ENCODE measurements at places on chromosomes 16 and 17. TPM values are rescaled to one million over a fixed set of nuclear protein-coding genes. Genes with fewer than 3 reads are reported as not detected.
A peak's percentile ranks its signal among the peaks of the same experiment; 100 is the strongest.

DNA sequence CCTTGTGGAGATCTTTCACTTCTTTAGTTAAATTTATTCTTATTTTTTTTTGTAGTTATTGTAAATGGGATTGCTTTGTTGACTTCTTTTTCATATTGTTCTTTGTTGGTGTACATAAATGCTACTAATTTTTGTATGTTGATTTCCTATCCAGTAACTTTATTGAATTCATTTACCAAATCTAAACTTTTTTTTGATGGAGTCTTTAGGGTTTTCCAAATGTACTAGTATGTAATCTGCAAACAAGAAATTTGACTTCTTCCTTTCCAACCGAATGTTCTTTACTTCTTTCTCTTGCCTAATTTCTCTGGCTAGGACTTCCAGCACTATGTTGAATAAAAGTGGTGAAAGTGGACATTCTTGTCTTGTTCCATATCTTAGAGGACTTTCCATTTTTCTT lies 41.8 kb upstream of the NACA2 start:
- H3K4me3 ChIP-seq = no peak overlapping the region
- no peaks in the 10 kb centered on the region for H3K4me1 ChIP-seq
- no peak overlapping the region for H3K27ac ChIP-seq
- no peaks in the 10 kb centered on the region for H3K36me3 ChIP-seq
- no peak for DNase-seq
- no peaks in the 10 kb centered on the region for H3K27me3 ChIP-seq

GRCh38 chr16:4597174-4597573 lies 17.5 kb downstream of the UBALD1 start:
- H3K4me1 ChIP-seq = no peaks in the 10 kb centered on the region
- no peak overlapping the region for H3K27ac ChIP-seq
- H3K4me3 ChIP-seq = no peak overlapping the region

ADGRG1 gene
- 33.7 TPM for total RNA-seq

- H3K4me3 ChIP-seq = no peak overlapping the region
- no peak for DNase-seq
- H3K27ac ChIP-seq = no peak overlapping the region
- H3K36me3 ChIP-seq = peaks cover 66% of the 10 kb centered on the region
- no peaks in the 10 kb centered on the region for H3K27me3 ChIP-seq
Observed at GRCh38 chr17:82640036-82640435, 8.2 kb downstream of the WDR45B start.

DNA sequence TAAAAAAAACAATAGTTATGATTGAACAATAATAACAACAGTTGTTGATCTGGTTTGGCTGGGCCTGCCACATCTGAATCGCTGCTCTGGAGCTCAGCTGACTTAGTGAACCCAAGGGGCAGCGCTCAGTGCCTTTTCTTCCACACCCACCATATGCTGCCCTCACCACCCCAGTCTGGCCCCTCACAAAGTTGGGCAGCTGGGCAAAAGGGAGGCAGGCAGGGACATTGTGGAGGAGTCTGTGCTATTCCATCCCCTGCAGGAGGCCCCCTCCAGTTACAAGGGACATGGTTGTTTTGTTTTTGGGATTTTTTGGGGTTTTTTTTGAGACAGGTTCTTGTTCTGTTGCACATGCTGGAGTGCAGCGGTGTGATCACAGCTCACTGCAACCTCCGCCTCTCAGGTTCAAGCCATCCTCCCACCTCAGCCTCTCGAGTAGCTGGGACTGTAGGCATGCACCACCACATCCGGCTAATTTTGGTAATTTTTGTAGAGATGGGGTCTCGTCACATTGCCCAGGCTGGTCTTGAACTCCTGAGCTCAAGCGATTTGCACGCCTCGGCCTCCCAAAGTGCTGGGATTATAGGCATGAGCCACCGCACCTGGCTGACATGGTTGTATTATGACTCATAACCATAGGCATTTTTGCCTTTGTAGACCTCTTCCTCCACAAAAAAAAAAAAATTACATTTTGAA lies 8.6 kb upstream of the PECAM1 start:
- peaks cover 30% of the 10 kb centered on the region for H3K4me1 ChIP-seq
- H3K27ac ChIP-seq = peak overlapping the region; percentile 35
- H3K36me3 ChIP-seq = peaks cover 18% of the 10 kb centered on the region
- DNase-seq = peak; percentile 82
- H3K27me3 ChIP-seq = no peaks in the 10 kb centered on the region
- no peak overlapping the region for H3K4me3 ChIP-seq

DNA sequence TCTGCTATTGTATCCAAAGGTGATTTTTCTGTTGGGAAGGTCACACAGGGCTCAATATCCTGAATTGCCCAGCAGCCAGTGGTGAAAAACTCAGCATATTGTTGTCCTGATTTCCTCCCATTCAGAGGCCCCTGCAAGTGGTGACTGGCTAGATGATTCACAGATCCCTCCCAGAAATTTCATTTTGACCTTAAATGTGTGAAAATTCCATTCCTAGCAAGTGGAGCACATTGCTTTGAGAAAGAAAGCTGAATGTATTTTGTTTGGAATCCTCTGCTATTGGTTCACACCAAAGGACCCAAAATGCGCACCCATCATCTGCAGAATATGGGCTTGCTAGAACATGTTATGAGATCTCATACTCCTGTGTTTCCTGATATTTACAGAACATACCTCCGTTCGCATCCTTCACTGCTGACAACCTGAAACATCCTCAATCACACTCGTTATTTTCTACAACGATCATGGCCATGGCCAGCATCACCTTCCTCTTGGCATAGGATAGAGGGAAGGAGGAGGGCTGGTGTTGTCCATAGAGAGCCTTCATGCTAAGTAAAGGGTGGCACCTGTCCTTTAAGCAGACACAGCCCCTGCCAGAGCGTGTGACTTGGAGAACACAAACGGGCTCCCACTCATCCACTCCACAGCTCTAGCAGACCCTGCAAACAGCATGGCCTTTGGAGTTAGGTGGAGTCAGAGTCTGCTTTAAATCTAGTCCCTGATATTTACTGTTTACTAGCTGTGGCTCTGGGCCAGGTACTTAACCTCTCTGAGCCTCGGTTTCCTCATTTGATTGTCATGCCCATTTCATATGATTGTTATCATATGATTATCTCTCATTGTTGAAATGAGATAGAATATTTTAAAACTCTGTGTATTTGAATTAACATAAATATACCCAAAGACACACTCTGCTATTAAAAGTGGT lies 30.4 kb upstream of the NFAT5 start:
- no peak overlapping the region for H3K27ac ChIP-seq
- no peaks in the 10 kb centered on the region for H3K36me3 ChIP-seq
- peaks cover 8% of the 10 kb centered on the region for H3K4me1 ChIP-seq
- H3K27me3 ChIP-seq = no peaks in the 10 kb centered on the region

DNA sequence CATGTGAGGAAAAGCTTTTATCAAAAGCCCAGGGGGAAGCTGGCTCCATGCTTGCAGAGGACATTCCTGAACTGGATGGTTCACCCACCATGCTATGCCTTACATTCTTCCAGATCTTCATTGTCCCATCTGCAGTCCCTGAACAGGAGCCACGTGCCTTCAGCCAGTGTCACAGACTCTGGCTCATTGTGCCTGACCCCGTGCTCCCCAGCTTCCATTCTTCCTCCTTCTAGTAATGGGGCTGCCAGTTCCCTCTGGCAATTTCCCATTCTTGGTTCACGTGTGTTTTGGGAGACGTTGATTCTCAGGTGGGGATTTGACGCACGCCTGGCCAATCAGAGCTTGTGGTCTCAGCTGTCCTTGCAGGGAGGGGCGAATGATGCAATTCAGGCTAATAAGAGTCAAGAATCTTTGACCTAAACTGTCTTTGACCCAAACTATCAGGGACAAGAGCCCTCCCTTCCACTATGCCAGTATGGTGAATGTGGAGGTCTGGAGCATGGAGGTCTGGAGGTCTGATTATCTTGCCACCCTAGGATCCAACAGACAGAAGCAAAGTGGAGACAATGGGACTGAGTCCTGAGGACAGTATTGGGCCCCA lies 52.7 kb downstream of the IRX6 start:
- H3K36me3 ChIP-seq = no peaks in the 10 kb centered on the region
- H3K4me1 ChIP-seq = no peaks in the 10 kb centered on the region
- DNase-seq = no peak

- peak; percentile 89 for DNase-seq
- H3K27ac ChIP-seq = peak overlapping the region; percentile 67
- H3K4me1 ChIP-seq = peaks cover 19% of the 10 kb centered on the region
- H3K4me3 ChIP-seq = no peak overlapping the region
- H3K27me3 ChIP-seq = no peaks in the 10 kb centered on the region
Observed at GRCh38 chr16:48462106-48462740, 77.0 kb upstream of the SIAH1 start.

DNA sequence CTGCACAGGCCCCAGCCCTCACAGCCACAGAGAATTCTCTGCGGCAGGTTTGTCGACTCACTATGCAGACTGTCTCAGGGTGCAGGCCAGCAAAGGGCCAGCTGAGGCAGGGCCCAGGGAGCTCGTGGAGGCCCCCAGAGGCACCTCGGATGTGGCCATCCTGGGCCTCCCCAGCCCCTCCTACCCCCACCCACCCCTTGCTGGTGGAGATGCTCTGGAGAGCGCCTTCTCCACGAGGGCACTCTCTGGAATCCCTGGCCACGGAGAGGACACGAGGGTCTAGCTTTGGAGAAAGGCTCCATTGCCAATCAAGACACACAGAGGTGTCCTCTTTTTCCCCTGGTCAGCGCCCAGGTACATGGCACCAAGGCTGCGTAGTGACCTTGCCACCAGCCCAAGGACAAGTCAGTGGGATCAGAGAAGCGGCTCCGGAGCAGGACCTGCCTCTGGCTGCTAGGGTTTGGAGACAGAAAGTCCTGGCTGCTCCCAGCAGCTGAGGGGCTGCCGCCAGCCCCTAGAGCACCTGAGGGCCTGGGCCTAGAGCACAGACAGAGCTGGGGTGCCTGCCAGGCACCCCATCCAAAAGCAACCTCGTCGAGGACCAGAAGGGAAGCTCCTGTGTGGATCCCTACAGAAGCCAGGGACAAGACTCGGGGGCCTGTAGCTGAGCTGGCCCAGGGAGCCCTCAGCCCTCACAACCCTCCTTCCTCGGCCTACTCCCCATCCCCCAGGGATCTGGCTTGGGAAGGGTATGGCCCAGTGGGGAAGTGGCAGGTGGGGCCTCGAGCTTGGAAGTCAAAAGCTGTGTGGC lies 18.7 kb downstream of the ARL2BP start:
- H3K27ac ChIP-seq = no peak overlapping the region
- peaks cover 16% of the 10 kb centered on the region for H3K4me1 ChIP-seq
- no peaks in the 10 kb centered on the region for H3K36me3 ChIP-seq
- DNase-seq = no peak
- no peak overlapping the region for H3K4me3 ChIP-seq

DNA sequence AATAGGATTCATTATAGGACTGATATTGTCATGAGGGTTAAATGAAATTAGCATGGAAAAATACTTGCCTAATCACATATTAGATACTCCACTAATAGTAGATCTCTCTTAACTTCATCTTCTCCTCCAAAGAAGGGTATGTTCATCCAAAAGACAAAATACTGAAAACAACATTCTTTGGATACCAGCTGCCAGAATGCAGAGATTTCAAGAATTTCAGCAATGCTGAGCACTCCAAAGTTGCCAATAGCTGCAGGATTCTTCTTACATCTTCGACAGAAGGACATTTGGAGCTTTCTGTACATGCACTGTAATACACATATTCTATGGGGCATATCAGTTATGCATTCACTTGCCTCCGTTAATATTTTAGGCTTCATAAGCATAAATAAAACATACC lies 436.5 kb downstream of the HAPSTR1 start:
- no peak overlapping the region for H3K27ac ChIP-seq
- DNase-seq = no peak
- H3K27me3 ChIP-seq = no peaks in the 10 kb centered on the region
- H3K4me3 ChIP-seq = no peak overlapping the region
- H3K4me1 ChIP-seq = no peaks in the 10 kb centered on the region

DNA sequence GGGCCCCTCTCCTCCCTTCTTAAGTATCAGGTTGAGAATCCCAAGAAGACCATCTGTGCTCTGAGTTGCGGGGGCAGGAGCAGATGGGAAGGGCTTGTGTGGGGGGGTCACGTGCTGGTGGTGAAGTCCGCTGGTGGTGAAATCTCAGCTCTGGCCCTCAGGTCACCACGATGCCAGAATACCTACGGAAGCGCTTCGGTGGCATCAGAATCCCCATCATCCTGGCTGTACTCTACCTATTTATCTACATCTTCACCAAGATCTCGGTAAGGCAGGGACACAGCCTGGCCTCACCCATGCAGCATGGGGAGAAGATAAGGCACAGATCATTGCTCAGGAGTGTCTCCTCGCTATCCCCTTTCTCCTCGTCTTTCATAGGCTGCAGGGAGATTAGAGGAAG lies 29.7 kb downstream of the SLC5A11 start:
- no peaks in the 10 kb centered on the region for H3K4me1 ChIP-seq
- H3K27me3 ChIP-seq = no peaks in the 10 kb centered on the region
- DNase-seq = no peak
- no peak overlapping the region for H3K27ac ChIP-seq

- H3K36me3 ChIP-seq = no peaks in the 10 kb centered on the region
- no peak for DNase-seq
- no peaks in the 10 kb centered on the region for H3K4me1 ChIP-seq
- H3K27me3 ChIP-seq = no peaks in the 10 kb centered on the region
- H3K4me3 ChIP-seq = no peak overlapping the region
Observed at GRCh38 chr16:74830648-74831047, 56.0 kb upstream of the FA2H start.

SLFN13 gene
- total RNA-seq = 8.2 TPM

- no peak for DNase-seq
- H3K4me1 ChIP-seq = peaks cover 3% of the 10 kb centered on the region
Observed at GRCh38 chr17:19021622-19022083, 17.1 kb upstream of the FAM83G start.

- H3K27ac ChIP-seq = no peak overlapping the region
- H3K4me1 ChIP-seq = no peaks in the 10 kb centered on the region
- no peaks in the 10 kb centered on the region for H3K36me3 ChIP-seq
- no peak overlapping the region for H3K4me3 ChIP-seq
Observed at GRCh38 chr17:81247339-81247990, 8.3 kb downstream of the NDUFAF8 start.

DNA sequence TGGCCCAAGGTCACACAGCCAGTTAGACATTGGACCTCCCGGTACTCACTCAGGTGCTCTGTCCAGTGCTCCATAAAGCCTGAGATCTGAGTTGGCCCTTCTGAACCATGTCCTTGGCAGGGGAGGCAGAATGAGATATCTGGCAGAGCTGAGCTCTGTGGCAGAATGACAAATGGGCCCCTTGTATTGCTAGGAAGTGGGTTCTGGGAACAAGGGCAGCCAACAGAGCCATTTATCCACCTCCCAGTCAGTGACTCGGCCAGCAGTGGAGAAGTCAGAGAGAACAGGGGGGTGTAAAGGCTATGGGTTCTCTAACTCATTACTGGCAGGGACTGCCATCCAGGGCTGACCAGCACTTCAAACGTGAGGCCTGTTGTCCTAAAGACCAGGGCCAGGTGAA lies 117.1 kb upstream of the NLRP1 start:
- H3K4me3 ChIP-seq = no peak overlapping the region
- no peaks in the 10 kb centered on the region for H3K27me3 ChIP-seq
- no peak overlapping the region for H3K27ac ChIP-seq
- no peaks in the 10 kb centered on the region for H3K4me1 ChIP-seq

GRCh38 chr17:30244853-30245385 lies 9.4 kb upstream of the SLC6A4 start:
- no peaks in the 10 kb centered on the region for H3K27me3 ChIP-seq
- H3K27ac ChIP-seq = no peak overlapping the region
- H3K4me3 ChIP-seq = no peak overlapping the region
- DNase-seq = peak; percentile 50
- H3K4me1 ChIP-seq = no peaks in the 10 kb centered on the region
- H3K36me3 ChIP-seq = peaks cover 10% of the 10 kb centered on the region

GRCh38 chr16:9090101-9090959 lies 1.1 kb upstream of the HAPSTR1 start:
- peak overlapping the region; percentile 68 for H3K4me3 ChIP-seq
- peak; percentile 12 for DNase-seq
- peaks cover 12% of the 10 kb centered on the region for H3K4me1 ChIP-seq

BCL6B gene
- total RNA-seq = 0.12 TPM

- H3K36me3 ChIP-seq = no peaks in the 10 kb centered on the region
- H3K4me1 ChIP-seq = peaks cover 11% of the 10 kb centered on the region
- no peak overlapping the region for H3K4me3 ChIP-seq
Observed at GRCh38 chr17:8599351-8600011, 31.0 kb downstream of the MYH10 start.
